ENCODE measurements at places on chromosomes 6 and 20. TPM values are rescaled to one million over a fixed set of nuclear protein-coding genes. Genes with fewer than 3 reads are reported as not detected.
A peak's percentile ranks its signal among the peaks of the same experiment; 100 is the strongest.

GRCh38 chr6:166008441-166009369 lies 158.9 kb downstream of the TBXT start:
- H3K27me3 ChIP-seq: peaks cover 10% of the 10 kb centered on the region
- H3K4me3 ChIP-seq: no peak overlapping the region
- no peaks in the 10 kb centered on the region for H3K4me1 ChIP-seq
- H3K36me3 ChIP-seq: no peaks in the 10 kb centered on the region

GSTA3 gene
- total RNA-seq: not detected

GRCh38 chr6:127855542-127856159 lies 45.2 kb downstream of the THEMIS start:
- DNase-seq: peak; percentile 53
- H3K27ac ChIP-seq: no peak overlapping the region
- no peak overlapping the region for H3K4me3 ChIP-seq

DNA sequence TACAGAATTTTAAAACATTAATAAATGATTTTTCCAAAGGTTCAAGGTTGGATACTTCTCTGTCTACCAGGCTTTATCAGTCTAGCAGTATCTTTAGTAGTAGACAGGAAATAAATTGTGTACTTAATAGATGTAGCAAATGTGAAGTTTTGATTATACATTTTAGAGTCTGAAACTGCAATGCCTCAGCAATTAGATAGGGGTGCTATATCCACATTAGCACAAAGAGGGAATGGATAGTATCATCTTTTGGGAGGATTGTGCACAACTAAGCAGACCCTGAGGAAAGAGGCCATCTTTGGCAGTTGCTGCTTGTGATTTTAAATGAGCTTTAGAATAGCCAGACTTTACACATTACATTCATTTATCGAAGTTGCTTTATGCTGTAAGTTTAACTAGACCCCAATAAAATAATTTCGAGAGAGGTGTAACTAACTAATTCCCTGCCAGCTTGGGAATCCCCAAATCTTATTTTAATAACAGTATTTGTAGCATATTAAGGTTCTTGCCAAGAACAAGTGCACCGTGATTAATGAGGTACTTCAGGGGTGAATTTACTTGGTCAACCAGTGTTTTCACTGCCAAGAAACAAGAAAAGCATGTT lies 2.8 kb downstream of the KCNQ5 start:
- H3K27ac ChIP-seq: no peak overlapping the region
- H3K4me1 ChIP-seq: peaks cover 14% of the 10 kb centered on the region
- no peaks in the 10 kb centered on the region for H3K36me3 ChIP-seq
- no peak for DNase-seq
- no peaks in the 10 kb centered on the region for H3K27me3 ChIP-seq
- no peak overlapping the region for H3K4me3 ChIP-seq

- H3K27me3 ChIP-seq: no peaks in the 10 kb centered on the region
- no peak overlapping the region for H3K4me3 ChIP-seq
- no peak for DNase-seq
- H3K27ac ChIP-seq: no peak overlapping the region
- no peaks in the 10 kb centered on the region for H3K4me1 ChIP-seq
Observed at GRCh38 chr6:167397712-167398111, 72.8 kb downstream of the TTLL2 start.

GRCh38 chr6:119124079-119124824 lies 45.8 kb upstream of the FAM184A start:
- H3K4me3 ChIP-seq: no peak overlapping the region
- H3K4me1 ChIP-seq: peaks cover 2% of the 10 kb centered on the region
- no peak overlapping the region for H3K27ac ChIP-seq
- DNase-seq: no peak
- no peaks in the 10 kb centered on the region for H3K27me3 ChIP-seq
- no peaks in the 10 kb centered on the region for H3K36me3 ChIP-seq

GRCh38 chr6:21352131-21352530 lies 241.4 kb upstream of the SOX4 start:
- H3K27me3 ChIP-seq: no peaks in the 10 kb centered on the region
- DNase-seq: no peak
- no peak overlapping the region for H3K27ac ChIP-seq
- no peak overlapping the region for H3K4me3 ChIP-seq

GRCh38 chr6:112180095-112180820 lies 74.1 kb downstream of the LAMA4 start:
- H3K4me3 ChIP-seq: no peak overlapping the region
- no peak overlapping the region for H3K27ac ChIP-seq
- no peaks in the 10 kb centered on the region for H3K36me3 ChIP-seq
- peaks cover 4% of the 10 kb centered on the region for H3K27me3 ChIP-seq
- H3K4me1 ChIP-seq: no peaks in the 10 kb centered on the region
- DNase-seq: peak; percentile 33

HEY2 gene
- total RNA-seq: 0.09 TPM

GRCh38 chr20:45545754-45546453 lies 1.3 kb downstream of the EPPIN start:
- no peaks in the 10 kb centered on the region for H3K4me1 ChIP-seq
- peaks cover 5% of the 10 kb centered on the region for H3K27me3 ChIP-seq
- H3K27ac ChIP-seq: no peak overlapping the region
- DNase-seq: no peak

DNA sequence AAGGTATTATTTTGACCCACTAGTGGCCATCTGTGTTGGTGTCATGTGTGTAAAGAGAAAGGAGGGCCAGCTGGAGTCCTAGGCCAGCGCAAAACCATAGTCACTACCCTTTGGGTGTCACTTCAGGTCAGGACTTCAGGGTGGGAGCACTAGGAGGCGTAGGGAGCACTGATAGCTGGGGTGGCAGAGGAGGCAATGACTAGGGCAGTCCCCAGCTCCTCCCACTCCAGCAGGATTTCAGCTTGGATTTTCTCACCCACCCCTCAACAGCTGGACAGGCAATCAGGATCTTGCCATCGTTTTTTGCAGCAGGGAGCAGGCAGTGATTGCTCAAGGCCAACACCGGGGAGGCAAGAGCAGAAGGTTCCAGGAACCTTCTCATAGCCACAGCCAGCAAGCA lies 4.2 kb upstream of the HLA-DOA start:
- no peak for DNase-seq
- H3K4me1 ChIP-seq: peaks cover 22% of the 10 kb centered on the region
- H3K27ac ChIP-seq: no peak overlapping the region
- H3K27me3 ChIP-seq: no peaks in the 10 kb centered on the region
- no peak overlapping the region for H3K4me3 ChIP-seq

DNA sequence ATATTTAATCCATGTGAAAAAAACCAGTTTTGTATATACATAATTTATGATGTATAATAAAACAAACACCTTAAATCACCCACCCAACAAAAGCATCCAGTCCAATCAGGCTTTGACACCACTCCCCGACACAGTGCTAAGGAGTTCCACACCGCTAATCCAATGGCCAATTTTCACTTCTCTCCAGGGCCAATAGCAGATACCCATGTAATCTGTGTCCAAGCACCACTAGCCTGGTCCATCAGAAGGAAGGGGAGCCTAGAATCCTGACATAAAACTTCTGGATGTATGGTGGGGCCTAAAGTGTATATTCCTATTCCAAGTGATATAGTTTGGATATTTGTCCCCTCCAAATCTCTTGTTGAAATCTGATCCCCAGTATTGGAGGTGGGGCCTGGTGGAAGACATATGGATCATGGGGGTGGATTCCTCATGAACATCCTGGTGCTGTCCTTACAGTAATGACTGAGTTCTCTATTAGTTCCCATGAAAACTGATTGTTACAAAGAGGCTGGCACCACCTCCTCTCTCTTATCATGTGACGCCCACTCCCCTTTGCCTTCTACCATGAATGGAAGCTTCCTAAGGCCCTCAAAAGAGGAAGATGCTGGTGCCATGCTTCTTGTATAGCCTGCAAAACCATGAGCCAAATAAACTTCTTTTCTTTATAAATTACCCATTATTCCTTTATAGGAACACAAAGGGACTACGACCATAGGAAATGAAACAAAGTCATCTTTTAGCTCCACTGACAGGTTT lies 20.8 kb downstream of the RALGAPA2 start:
- DNase-seq: no peak
- no peaks in the 10 kb centered on the region for H3K36me3 ChIP-seq
- no peaks in the 10 kb centered on the region for H3K27me3 ChIP-seq

GRCh38 chr20:53592992-53593465 lies 610 bp downstream of the ZNF217 start:
- no peaks in the 10 kb centered on the region for H3K27me3 ChIP-seq
- no peaks in the 10 kb centered on the region for H3K36me3 ChIP-seq
- peaks cover 21% of the 10 kb centered on the region for H3K4me1 ChIP-seq
- peak overlapping the region; percentile 76 for H3K27ac ChIP-seq
- peak overlapping the region; percentile 76 for H3K4me3 ChIP-seq

MEP1A gene
- total RNA-seq: not detected

- H3K27me3 ChIP-seq: peaks cover 11% of the 10 kb centered on the region
- no peak overlapping the region for H3K4me3 ChIP-seq
- no peak overlapping the region for H3K27ac ChIP-seq
- no peaks in the 10 kb centered on the region for H3K4me1 ChIP-seq
- no peaks in the 10 kb centered on the region for H3K36me3 ChIP-seq
Observed at GRCh38 chr6:11043378-11043960, 636 bp downstream of the ELOVL2 start.

DNA sequence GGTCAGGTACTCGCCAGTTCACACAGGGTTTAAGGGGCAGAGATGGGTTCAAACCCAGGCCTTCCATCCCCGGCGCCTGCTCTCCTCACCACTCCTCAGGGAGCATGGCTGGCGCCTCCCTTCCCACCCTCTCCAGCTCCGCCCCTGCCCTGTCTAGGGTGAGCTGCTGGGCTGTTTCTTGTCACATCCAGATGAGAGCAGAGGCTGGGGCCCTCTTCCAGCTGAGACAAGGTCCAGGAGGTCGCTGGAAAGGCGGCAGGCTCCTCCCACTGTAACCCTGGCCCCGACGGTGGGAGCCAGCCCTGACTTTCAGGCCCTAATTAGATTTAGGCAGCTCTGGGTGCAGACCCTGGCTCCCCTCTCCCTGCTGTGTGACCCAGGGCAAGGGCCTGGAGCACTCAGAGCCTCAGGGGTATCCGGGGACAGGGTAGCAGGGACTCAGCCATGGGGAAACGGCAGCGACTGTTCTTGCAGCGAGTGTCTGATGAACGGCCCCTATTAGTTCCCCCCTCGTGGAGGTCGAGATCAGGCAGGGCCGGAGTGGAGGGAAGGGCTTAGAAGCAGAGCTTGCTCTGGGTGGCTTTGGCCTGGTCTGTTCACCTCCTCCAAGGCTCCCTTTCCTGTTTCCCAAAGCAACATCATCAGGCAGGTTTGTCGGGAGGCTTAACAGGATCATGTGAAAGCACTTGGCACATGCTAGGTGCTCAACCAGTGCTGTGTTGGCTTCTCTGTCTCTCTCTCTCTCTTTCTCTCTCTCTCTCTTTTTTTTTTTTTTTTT lies 33.4 kb downstream of the SNAI1 start:
- peaks cover 5% of the 10 kb centered on the region for H3K4me1 ChIP-seq
- H3K27ac ChIP-seq: no peak overlapping the region
- H3K27me3 ChIP-seq: no peaks in the 10 kb centered on the region
- no peak for DNase-seq
- no peak overlapping the region for H3K4me3 ChIP-seq
- no peaks in the 10 kb centered on the region for H3K36me3 ChIP-seq

RAB22A gene
- total RNA-seq: 17.3 TPM

DNA sequence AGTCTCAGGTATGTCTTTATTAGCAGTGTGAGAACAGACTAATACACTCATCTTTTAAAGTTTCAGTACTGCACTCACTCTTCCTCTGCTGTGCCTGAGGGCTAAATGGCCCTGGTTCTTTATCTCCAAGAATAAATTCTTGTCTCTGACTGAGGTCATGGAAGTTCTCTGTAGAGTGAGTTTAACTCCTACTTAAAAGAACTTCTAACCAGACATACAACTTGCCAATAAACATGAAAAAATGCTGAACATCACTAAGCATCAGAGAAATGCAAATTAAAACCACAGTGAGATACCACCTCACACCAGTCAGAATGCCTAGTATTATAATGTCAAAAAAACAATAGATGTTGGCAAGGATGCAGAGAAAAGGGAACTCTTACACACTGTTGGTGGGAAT lies 73.6 kb downstream of the ADAT2 start:
- no peak for DNase-seq
- H3K36me3 ChIP-seq: no peaks in the 10 kb centered on the region
- H3K27ac ChIP-seq: no peak overlapping the region

IRAK1BP1 gene
- total RNA-seq: 2.9 TPM

DNA sequence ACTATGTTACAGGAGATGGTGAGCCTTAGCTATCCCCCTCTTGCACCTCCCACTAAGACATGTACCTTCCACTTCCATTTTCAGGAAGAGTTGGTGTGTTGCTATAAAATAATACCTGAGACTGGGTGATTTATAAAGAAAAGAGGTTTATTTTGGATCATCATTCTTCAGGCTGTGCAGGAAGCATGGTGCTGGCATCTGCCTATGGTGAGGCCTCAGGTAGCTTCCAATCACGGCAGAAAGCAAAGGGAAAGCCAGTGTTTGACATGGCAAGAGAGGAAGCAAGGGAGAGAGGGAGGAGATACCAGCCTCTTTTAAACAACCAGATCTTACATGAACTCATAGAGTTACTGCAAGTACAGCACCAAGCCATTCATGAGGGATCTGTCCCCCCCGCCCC lies 32.2 kb downstream of the GSS start:
- peaks cover 6% of the 10 kb centered on the region for H3K4me1 ChIP-seq
- no peaks in the 10 kb centered on the region for H3K27me3 ChIP-seq
- no peaks in the 10 kb centered on the region for H3K36me3 ChIP-seq
- DNase-seq: no peak

TCF21 gene
- total RNA-seq: not detected

DNA sequence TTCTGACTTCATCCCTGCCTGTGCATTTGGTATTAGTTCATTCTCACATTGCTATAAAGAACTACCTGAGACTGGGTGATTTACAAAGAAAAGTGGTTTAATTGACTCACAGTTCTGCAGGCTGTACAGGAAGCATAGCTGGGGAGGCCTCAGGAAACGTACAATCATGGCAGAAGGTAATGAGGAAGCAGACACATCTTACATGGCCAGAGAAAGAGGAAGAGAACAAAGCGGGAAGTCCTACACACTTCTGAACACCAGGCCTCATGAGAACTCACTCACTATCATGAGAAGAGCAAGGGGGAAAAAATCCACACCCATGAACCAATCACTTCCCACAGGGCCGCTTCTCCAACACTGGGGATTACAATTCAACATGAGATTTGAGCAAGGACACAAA lies 303.9 kb downstream of the CBLN4 start:
- H3K36me3 ChIP-seq: no peaks in the 10 kb centered on the region
- no peak overlapping the region for H3K4me3 ChIP-seq
- H3K27ac ChIP-seq: no peak overlapping the region
- no peaks in the 10 kb centered on the region for H3K27me3 ChIP-seq

DNA sequence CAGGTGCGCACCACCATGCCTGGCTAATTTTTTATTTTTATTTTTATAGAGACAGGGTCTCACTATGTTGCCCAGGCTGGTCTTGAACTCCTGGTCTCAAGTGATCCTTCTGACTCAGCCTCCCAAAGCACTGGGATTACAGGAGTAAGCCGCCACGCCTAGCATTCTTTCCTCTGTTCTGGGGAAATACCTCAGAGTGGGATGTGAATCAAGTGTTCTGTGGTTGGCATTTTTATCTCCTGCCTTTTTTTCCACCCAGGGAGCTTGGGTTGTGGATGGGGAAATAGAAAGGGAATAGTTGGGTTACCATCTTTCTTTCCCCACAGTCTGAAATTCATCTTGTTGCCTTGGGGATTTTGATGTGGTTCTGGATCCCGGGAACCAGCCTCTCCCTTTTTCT lies 24.1 kb downstream of the TFAP2C start:
- no peaks in the 10 kb centered on the region for H3K4me1 ChIP-seq
- H3K36me3 ChIP-seq: no peaks in the 10 kb centered on the region
- no peak for DNase-seq
- no peak overlapping the region for H3K4me3 ChIP-seq
- no peaks in the 10 kb centered on the region for H3K27me3 ChIP-seq
- no peak overlapping the region for H3K27ac ChIP-seq

- DNase-seq: no peak
- H3K4me3 ChIP-seq: no peak overlapping the region
- H3K27me3 ChIP-seq: no peaks in the 10 kb centered on the region
- no peaks in the 10 kb centered on the region for H3K4me1 ChIP-seq
Observed at GRCh38 chr6:52186480-52186879, 305 bp downstream of the IL17A start.
